ENCODE measurements at places on chromosomes 7 and 10.

GRCh38 chr10:1115607-1115955 is 59.4 kb downstream of the WDR37 start:
- no peak for DNase-seq

GRCh38 chr10:58856508-58857240 is 319.8 kb upstream of the PHYHIPL start:
- no peak for DNase-seq

- DNase-seq = no peak
These were observed 105.0 kb upstream of the AMPH start for GRCh38 chr7:38736138-38736537.

- no peak for DNase-seq
These were observed 276.1 kb downstream of the PHTF2 start for GRCh38 chr7:78074713-78075112.
